ENCODE measurements at places on chromosomes 7 and 10.
A peak's percentile ranks its signal among the peaks of the same experiment; 100 is the strongest.

GRCh38 chr10:104183682-104184081, 48.5 kb downstream of the CFAP43 start:
- DNase-seq, result no peak

DNA sequence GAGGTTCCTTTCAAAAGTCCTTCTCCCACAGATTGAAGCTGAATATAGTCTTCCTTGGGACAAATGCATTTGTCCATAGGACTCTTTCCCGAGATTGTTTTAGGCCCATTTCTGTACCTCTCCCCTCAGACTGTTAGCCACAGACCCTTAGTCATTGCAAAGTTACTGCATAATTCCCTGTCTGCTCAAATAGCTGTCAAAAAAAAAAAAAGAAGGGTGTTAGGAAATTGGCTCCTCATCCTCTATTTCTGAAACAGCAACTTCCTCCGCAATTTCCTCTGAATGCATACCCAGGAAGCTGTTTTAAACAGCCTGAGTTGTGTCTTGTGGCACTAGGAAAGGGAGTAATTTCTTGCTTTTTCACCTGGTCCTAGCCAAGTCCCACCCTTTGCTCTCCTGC, 5.4 kb downstream of the LRRC4 start:
- DNase-seq, result no peak

DNA sequence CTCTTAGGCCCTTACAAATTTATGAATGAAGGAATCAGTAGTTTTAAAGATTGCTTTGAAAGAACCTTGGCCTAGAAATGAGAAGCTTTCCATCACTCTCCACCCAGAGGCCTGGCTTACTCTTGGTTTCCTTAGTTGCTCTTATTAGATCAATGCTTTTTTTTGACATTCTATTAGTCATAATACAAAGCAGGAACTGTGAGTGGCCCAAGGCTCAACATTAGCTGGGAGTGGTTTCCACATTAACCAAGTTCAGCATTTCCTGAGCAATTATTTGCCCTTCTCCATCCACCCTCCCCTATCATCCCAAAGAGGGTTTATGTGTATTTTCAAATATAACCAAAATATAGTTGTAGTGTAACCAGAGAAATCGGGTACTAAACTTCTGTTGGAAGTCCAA, 103.4 kb upstream of the FAM204A start:
- DNase-seq, result no peak

DNA sequence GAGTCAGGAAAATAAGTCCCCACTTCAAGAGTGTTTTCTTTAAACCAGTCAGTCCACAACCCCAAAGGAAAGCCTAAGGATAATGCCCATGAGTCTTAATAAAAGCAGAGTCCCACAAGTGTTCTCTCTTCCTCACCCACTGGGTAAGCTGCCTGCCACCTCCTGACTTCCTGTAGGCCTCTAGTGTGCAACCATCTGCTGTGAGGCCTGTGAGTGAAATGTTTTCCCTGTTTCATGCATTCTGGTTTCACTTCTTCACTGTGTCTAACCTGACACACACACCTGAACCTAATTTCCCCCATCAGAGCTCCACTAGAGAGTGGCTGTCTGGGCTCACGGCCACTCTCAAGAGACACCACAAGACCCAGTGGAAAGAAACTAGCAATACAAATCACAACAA, 38.9 kb upstream of the GDF10 start:
- peak; percentile 55 for DNase-seq

DNA sequence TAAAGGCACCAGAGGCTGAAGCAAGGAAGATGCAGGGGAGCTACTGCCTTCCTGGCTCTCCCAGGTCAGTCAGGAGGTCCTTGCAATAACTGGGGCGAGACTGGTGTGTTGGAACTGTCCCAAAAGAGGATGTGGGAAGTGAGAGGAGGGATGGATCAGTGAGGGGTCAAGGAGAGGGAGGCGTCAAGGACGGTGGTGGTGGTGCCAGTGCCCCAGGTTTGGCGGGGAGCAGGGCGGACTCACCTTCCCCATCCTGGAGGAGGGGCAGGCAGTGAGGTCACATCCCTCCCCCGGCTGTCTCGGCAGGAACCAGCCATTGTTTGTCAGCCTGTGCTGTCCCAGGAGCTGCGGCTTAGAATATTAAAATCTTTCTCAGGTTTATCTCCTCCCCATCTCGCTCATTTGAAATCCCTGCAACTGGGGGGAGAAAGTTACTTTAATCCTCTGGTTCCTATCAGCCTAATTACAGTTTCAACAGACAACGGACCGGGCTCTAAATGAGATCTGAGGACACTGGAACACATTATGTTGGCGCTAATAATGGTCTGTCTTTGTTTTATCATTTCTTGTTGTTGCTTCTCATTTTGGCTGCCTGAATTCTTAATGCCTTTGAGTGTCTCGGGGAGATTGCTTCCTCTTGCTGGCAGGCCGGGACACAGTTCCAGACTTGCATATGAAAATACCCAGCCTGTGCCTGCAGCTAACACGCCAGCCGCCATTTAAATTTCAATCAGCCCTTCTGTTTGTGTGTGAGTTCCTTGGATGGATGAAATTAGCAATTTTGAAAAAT, 387.5 kb downstream of the RPS24 start:
- no peak for DNase-seq

DNA sequence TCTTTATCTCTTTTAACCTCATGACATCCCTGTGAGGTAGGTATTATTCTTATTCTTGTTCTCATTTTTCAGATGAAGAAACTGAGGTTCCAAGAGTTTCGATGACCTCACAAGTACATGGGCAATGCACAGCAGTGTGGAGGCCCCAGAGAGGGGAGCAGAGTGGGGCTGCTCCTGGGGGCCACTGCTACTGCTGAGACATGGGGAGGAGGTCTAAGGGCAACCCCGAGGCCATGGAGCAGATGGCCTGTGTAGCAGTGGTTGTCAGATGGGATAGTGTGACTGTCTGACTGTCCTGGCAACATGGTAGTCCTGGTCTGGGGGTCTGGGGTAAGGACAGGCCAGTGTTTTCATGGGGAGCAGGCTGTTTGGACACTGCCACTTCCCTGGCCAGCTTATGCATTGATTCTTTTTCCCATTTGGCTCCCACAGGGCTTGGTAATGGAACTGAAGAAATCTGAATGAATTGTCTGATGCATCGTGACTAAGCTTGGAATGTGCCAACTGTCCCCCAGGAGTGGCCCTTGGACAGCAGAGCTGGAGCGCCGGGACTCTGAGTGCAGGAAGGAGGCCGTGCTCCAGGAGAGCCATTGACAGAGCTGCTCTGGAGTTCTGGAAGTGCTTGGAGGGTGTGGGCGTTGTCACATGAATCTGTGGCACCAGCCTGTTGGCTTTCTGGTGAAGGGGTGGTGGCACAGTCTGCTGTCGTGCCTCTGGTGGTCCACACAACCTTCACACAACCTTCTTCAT, 40.9 kb downstream of the ADRA2A start:
- no peak for DNase-seq

DNA sequence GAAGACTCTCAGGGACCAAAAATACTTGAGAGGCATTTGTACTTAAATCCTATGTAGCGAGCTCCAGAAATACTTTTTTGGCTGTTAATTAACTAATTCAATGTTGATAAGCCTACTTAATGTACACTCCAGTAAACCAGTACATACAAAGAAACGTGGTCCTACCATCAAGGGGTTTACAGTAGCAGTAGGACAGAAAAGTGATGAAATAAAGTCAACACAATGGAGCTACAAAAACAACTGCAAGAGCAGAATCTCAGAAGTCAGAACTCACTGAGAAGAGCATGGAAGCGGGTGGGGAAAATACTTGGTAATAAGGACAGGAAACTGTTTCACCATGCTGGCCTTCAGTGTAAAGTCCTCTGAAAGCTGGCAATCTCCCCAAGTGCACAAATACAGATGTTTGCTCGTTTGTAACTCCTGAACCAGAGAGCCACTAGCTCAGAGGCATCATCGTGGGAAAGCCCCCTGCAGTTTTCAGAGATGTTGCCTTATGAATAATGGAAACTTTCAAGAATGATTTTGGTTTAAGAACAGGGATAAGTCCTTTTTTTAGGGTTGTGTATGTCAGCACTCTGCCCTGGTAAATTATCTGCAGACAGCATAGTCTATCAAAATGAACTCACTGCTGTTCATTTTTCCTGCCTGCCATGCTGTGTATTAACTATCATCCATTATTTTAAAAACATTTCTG, 233.2 kb downstream of the SORCS1 start:
- DNase-seq, result no peak

GRCh38 chr7:84042110-84042539, 152.5 kb downstream of the SEMA3A start:
- no peak for DNase-seq

GRCh38 chr10:1084011-1084950, 28.1 kb downstream of the WDR37 start:
- no peak for DNase-seq

GRCh38 chr10:14360961-14361360, 30.2 kb upstream of the FRMD4A start:
- DNase-seq, result no peak

GRCh38 chr10:6671976-6672375, 91.9 kb upstream of the PRKCQ start:
- DNase-seq, result no peak

DNA sequence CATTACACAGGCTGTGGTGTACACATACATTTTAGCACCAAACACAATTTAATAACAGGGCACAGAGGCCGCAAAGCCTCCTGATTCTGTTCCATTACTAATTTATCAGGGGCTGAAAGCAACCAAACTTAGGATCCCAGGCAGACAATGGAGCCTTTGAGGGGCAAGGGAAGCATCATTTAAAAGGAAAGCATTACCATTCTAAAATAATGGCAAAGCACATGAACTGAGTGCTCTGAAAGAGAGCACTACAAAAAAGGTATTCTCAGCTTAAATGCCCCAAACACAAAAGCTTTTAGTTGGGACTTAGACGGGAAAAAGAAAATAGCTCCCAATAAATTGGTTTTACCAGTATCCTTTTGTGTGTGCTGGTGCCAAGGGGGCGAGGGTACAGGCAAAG, 282.0 kb upstream of the ETV1 start:
- DNase-seq, result no peak

DNA sequence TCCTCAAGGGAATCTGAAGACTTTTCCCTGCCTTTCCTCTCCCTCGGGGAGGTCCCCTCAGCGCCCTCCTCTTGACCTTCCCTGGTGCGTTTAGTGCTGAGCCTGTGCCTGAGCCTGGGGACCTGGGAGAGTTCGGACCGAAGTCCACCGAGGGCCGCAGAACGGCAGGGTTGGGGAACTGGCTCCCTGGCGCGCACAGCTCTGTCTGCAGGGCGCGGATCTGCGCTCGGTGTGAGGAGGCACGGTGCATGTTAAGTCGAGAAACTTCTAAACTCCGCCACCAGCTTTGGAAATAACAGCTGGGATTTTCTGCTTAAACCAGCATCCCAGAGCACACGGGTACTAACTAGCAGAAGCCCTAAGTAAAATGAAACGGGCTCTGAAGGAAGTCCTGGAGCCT, 44.2 kb upstream of the SLC29A4 start:
- no peak for DNase-seq

DNA sequence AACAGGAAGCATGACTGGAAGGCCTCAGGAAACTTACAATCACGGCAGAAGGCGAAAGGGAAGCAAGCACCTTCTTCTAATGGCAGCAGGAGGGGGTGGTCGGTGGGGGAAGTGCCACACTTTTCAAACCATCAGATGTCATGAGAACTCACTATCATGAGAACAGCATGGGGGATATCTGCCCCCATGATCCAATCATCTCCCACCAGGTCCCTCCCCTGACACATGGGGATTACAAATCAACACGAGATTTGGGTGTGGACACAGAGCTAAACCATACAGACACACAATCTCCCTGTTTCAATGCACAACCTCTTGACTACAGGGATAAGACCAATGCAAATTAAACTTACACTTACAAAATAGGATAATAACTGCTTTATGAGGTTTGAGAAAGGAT, 97.6 kb downstream of the SGMS1 start:
- DNase-seq, result no peak

DNA sequence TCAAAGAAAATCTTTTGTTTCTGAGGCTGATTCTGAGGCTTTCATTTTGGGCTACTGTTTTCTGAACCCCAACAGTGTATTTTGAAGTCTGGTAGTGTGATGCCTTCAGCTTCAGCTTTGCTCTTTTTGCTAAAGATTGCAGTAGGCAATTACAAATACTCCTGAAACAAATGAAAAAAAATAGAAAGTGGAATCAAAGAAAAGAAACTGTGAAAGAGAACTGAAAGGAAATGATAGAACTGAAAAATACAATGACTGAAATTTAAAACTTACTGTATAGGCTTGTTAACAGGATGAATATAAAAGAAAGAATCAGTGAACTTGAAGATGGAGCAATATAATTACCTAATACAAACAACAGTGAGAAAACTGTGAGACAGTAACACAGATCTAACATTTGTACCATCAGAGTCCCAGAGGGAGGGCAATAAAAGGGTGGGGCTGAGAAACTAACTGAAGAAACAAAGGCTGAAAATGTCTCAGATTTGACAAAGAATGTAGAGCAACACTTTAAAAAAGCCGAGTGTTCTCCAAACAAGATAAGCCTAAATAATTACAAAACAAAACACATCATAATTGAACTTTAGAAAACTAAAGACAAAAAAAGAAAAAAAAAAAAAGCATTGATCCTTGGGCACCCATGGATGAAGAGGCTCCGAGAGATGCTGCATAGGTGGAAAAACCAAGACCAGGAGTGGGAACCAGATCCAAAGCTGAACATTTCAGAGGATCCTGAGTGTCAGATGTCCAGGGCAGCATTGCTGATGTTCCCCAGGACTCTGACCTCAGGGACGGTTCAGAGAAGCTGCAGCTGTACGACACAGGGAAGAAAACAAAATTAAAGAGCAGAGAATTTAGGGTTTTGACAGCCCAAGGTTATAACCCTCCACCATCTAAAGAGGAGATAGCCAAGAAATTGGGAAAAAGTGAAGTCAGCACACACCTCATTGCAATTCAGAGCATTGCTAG, 223.2 kb upstream of the IGFBP3 start:
- no peak for DNase-seq

DNA sequence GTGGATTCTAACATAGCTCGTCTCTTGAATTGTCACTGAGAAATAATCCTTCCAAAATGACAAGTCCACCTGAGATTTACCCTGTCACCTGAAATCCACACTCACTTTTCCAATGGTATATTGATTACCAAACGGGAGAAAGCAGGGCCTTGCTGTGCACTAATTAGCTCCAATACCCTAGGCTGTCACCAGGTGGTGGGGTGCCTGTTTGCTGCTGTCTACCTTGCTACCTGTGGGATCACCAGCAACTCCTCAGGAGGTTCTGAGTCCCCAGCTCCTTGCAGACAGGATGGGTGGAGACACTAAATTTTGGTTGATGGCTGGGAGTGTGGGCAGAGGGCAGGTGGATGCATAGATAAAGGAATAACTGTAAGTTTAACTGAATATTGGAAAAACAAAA, 237.2 kb upstream of the ZNF32 start:
- no peak for DNase-seq

DNA sequence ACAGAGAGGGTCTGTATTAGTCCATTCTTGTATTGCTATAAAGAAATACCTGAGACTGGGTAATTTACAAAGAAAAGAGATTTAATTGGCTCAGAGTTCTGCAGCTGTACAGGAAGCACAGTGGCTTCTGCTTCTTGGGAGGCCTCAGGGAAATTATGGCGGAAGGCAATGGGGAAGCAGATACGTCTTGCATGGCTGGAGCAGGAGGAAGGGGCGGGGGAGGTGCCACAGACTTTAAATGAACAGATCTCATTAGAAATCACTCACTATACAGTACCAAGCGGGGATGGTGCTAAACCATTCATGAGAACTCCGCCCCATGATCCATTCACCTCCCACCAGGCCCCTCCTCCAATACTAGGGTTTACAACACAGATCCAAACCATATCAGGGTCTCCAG, 3.7 kb upstream of the CALU start:
- no peak for DNase-seq

Measured in activated CD4-positive, alpha-beta T cell treated with anti-CD3 and anti-CD28 coated beads, Interleukin-2, amount 10 ng/mL, durations not matched to agents 7 days and 5 days (primary cell).